ENCODE measurements at places on chromosomes 12 and 14.

- no peak for DNase-seq
Measured at GRCh38 chr12:122939125-122939524, 27.1 kb downstream of the ABCB9 start.

GRCh38 chr12:67925552-67925951 lies 63.7 kb upstream of the IFNG-AS1 start:
- DNase-seq: no peak

DNA sequence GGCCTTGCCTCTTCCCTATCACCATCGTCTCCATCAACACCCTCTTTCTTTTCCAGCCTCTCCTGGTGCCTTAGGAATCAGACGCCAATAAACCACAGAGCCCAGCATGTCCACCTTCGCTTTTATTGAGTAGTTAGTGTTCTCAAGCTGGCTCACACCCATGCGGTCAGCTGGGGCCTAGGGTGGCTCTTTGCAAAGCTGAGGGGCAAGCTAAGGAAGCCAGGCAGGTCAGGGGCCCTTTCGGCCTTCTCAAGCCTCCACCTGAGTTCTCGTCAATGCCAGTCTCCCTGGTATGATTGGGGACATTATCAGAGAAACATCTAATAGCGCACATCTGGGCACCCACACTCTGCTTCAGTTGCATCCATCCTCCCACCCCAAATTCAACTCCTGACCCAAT lies 737 bp upstream of the TEX52 start:
- no peak for DNase-seq

GRCh38 chr12:27969624-27970400 lies 2.7 kb downstream of the PTHLH start:
- no peak for DNase-seq

DNA sequence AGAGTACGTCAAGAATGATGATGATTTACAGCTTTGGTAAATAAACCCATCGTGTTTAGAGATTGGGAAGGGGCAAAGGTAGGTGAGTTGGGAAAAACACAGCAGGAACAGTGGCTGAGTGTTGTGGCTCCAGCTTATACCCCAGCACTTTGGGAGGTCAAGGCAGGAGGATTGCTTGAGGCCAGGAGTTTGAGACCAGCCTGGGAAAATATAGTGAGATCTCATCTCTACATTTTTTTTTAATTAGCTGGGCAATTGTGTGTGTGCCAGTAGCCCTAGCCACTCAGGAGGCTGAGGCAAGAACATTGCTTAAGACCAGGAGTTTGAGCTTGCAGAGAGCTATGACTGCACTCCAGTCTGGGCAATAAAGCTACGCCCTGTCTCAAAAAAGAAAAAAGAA lies 77.1 kb downstream of the RASSF9 start:
- DNase-seq: no peak

DNA sequence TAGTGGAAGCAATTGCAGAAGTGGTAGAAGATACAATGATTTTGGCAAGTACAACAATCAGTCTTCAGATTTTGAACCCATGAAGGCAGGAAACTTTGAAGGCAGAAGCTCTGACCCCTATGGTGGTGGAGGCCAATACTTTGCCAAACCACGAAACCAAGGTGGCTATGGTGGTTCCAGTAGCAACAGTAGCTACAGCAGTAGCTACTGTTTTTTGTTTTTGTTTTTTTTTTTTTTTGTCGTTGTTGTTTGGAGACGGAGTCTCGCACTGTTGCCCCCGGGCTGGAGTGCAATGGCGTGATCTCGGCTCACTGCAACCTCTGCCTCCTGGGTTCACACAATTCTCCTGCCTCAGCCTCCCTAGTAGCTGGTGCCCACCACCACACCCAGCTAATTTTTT lies 47.4 kb downstream of the IFNG-AS1 start:
- DNase-seq: no peak

DNA sequence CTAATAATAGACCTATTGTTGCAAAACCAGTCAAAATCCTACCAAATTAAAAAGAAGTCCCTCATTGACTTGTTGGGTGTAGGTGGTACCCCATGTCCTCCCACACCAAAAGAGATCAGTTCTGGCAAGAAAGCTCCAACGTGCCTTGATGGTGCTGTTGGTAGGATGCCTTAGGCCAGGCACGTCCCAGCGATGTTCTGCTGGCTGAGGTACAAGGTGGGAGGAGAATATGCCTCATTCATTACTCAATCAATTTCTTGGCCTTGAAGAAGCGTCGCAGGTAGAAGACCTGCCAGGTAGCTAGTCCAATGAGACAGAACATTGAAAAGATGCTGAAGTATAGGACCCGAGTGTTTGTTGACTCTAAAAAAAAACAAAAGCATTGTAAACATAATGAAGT lies 7.8 kb upstream of the NEK9 start:
- no peak for DNase-seq

GRCh38 chr14:24870949-24871701 lies 178.8 kb downstream of the STXBP6 start:
- DNase-seq: no peak

DNA sequence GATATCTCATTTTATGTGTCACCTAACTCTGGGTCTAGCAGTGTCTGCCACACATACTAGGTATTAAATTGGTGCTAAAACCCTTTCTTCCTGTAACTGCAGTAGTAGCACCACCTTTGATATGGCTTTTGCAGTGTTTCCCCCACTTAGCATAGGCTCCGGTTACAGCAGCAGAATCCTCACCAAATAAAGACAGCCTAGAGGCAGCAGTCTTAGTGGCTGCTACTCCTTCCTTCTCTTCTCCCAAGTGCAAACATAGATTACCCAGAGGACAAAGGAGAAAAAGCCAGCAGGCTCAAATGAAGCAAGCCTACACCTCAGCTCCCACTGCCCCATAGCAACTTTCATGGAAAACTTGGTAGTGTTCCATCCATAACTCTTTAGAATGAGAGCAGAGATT lies 30.1 kb upstream of the ABCC9 start:
- DNase-seq: no peak

- DNase-seq: peak; percentile 26
Measured at GRCh38 chr14:76985540-76986230, 42.8 kb downstream of the IRF2BPL start.

DNA sequence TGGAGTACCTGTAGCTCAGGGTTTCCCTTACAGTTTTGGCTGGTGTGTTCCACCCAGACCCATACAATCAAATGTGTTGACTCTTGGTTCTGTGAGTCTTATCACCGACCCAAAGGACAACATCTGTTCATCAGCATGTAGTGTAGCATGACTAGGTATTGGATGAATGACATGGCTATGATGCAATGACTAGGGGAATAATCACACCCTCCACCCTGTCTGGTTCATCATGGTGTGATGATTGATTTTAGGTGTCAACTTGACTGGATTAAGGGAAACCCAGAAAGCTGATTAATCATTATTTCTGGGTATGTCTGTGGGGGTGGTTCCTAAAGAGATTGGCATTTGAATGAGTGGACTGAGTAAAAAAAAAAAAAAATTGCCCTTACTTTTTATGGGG lies 311.3 kb downstream of the DPF3 start:
- DNase-seq: no peak

GRCh38 chr12:13602172-13602571 lies 379.2 kb downstream of the GRIN2B start:
- no peak for DNase-seq

- DNase-seq: peak; percentile 70
Measured at GRCh38 chr12:24838531-24838950, 110.4 kb downstream of the BCAT1 start.

GRCh38 chr14:71574976-71575375 lies 357.3 kb upstream of the RGS6 start:
- DNase-seq: no peak

DNA sequence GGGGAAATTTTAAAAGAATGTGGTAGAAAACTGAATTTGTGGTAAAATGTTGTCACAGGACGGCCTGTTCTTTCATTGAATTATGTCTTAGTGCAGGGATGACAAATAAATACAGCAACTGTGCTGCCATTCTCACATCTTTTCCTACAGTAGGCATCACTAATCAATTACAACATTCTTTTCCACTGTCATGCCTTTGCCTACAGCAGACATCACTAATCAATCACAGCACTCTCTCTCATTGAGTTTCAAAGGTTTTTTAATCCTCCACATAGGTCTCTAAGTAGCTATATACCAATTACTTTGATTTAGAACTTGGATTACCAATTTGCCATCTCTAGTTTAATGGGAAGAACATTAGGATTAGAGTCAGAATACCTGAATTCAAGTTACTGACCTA lies 30.1 kb downstream of the NTF3 start:
- DNase-seq: no peak

DNA sequence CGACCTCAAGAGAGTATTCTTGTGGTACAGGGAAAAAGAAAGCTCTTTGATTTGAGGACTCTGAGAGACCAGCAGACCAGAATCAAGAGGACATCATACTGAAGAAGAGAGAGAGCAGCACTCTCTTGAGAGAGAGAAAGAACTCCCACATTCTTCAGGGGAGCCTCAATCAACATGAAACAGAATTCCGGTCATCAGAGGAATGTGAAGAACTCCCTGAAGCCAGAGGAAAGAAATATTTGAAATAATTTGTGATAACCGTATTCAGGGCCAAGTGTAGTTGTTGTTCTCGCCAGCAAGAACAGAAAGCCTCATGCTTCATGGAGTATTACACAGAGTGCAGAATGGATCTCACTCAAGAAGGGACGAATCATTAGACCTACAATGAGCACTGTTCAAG lies 363.8 kb upstream of the TMEM132C start:
- no peak for DNase-seq

DNA sequence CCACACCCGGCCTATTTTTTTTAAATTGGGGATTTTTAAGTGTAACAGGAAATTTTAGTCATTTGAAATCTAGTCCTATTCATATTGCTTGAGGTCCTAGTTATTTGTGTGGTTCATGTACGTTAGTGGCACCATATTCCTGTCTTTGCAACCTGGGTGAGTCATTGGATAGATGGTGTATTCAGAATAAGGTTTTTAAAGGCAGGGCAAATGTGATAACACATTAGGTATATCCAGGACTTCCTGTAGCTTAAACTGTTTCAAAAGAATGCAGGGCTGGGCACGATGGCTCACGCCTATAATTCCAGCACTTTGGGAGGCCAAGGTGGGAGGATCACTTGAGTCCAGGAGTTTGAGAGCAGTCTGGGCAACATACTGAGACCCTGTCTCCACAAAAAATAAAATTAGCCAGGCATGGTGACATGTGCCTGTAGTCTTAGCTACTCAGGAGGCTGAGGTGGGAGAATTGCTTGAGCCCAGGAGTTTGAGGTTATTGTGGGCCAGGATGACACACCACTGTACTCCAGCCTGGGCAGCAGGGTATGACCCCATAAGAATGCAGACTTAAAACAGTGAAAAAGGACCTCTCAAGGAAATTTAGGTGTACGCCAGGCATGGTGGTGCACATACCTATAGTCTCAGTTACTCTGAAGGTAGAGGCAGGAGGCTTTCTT lies 8.1 kb downstream of the ATP6V0A2 start:
- DNase-seq: no peak

DNA sequence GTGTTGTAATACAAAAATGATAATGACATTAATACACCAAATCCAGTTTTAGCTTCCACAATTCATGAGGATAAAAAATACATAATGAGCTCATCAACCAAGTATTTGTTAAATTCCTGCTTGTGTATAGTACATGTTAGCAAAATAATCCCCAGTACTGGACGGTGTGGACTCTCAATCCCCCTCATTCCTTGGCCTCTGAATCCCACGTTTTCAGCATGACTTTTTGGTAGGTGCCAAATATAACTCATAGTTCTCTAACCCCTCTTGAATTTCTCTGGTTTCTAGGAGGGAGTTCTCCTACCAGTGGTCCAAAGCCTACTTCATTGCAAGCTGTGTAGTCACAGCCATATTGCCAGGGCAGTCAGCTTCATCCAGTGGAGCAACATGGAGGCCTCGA lies 41.4 kb upstream of the EPS8 start:
- DNase-seq: no peak

- no peak for DNase-seq
Measured at GRCh38 chr12:131420867-131421447, 289.9 kb upstream of the SFSWAP start.

- DNase-seq: no peak
Measured at GRCh38 chr12:72836194-72836593, 564.0 kb downstream of the TRHDE start.

DNA sequence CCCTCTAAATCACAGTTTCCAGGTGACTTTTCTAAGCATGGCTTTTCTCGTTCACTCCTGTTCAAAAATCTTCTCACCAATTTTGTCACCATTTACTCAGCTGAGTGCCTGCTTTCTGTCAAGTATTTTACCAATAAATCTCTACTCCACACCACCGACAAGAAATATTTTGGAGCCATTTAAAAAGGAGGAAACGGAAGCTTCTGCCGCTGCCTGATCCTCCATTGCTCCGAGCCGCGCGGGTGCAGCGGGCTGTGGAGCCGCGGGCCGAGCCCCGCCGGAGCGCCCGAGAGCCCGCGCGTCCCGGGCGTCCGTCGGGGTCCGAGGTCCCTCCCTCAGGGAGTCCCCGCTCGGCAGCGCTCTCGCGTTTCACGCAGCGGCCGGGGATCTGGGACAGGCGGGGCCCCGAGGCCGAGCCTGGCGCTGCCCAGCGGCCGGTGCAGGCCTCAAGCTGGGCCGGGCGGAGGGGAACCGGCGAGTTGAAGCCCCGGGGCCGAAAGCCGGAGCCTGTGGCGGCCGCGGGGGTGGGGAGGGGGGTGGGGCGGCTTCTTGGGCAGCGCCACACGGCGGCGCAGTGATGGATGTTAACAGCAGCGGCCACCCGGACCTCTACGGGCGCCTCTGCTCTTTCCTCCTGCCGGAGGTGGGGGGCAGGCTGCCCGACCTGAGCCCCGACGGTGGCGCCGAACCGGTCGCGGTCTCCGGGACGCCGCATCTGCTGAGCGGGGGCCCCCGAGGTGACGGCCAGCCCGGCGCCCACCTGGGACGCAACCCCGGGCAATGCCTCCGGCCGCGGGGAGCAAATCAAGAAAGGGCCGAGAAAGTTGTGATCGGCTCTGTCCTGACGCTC lies 1.1 kb upstream of the HEBP1 start:
- peak; percentile 68 for DNase-seq

DNA sequence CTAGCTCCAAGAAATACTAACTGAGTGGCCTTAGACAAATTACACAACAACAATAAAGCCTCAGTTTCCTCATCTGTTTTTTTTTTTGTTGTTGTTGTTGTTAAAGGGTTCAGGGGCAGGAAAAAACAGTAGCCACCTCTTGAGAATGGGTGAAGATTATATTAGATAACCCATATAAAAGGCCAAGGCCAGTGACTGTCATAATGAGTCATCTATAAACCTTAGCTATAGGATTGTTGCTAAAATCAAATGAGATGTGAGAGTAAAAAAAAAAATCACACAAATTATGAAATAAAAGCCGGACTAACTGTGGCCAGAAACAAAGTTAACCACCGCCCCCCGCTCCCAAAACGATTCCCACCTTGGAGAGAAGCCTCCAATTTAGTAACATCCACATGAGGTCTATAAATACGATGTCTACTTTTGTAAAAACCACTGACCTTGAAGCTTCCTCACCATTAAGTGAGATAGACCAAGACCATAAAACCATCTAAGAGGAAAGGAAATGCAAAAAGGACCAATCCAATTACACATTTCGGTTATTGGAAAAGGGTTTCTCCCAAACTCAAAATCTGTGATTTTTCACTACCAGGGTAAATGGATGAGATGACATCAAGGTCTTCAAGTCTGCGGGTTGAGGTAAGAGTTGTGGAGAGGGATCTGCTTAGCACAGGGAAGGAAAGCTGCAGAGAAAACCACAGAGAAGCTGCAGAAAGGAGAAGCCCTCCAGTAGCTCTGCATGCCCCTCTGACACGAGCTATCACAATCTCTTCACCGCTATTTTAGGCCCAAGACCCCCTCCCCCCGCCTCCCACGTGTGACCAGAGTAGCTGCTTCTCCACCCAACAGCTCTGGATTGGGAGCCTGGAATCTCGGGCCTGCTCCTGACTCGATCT lies 1.0 kb downstream of the NAA25 start:
- peak; percentile 38 for DNase-seq

Data from suppressor macrophage treated with lipopolysaccharide for 1 hour (primary cell).